ENCODE measurements at places on chromosomes 4 and X. TPM values are rescaled to one million over a fixed set of nuclear protein-coding genes. Genes with fewer than 3 reads are reported as not detected.

The VCX3A gene
- polyA plus RNA-seq: not detected

DNA sequence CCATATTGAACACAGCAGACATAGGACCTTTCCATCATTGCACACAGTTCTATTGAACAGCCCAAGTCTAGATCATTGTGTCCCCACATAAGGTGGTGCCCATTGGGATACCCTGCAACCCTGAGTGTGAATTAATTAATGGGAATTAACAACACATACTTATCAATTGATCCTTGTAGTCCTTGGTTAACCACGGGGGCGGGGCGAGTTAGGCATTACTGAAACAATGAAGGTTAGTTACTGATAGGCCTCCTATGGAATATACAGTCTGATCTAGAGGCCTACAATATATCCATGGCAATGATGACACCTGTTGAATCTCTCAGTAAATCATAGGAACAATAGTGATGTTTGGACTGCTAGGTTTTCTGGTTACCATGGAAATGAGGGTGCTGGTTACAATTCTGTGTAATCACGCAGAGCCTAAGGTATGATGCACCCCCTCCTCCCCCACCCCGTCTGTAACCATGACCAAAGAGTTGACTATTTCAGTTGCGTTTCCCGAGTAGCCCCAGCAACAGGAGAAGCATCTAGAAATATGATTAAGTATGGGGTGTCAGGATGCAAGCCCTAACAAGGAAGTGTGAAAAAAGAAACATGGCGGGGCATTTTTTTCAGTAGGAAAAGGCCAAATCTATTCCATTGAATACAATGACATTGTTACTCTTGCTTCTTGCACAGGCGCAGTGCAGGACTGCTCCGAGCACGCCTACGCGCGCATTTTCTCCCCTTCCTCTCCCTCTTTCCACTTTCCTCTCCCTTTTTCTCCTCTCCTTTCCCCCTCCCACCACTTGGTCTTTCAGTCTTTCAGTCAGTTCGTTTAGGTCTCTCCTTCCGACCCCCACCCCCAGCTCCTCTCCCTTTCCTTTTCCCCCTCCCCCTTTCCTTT, 677 bp upstream of the NONO start:
- DNase-seq: no peak
- peak overlapping the region; percentile 98 for H3K27ac ChIP-seq
- H3K36me3 ChIP-seq: no peaks in the 10 kb centered on the region
- H3K4me3 ChIP-seq: peak overlapping the region; percentile 98

DNA sequence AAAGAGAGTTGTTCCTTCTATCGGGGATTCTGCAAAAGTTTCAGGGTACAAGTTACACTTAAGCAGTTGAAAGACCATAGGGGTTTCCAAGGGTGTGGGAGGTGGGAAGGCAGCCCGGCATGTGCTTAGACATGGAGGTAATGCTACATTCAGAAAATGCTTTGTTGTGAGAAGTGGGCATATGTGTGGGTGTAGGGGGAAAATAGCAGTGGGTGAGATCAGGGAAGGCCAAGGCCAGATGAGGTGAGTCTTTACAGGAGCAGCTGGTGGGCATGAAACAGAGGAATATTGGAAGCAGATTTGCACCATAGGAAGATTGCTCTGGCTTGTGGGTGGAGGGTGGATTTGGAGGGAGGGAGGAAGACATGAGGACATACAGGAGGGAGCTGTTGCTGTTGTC, 8.3 kb downstream of the CYTL1 start:
- H3K27ac ChIP-seq: no peak overlapping the region
- H3K4me1 ChIP-seq: no peaks in the 10 kb centered on the region
- H3K36me3 ChIP-seq: no peaks in the 10 kb centered on the region
- peaks cover 18% of the 10 kb centered on the region for H3K27me3 ChIP-seq
- no peak overlapping the region for H3K4me3 ChIP-seq

GRCh38 chr4:181202240-181202639, 1041.0 kb upstream of the TENM3 start:
- no peaks in the 10 kb centered on the region for H3K36me3 ChIP-seq
- H3K27me3 ChIP-seq: peaks cover 3% of the 10 kb centered on the region
- no peak overlapping the region for H3K4me3 ChIP-seq
- H3K4me1 ChIP-seq: no peaks in the 10 kb centered on the region
- no peak for DNase-seq

- H3K27ac ChIP-seq: no peak within 1 kb of the TSS
- DNase-seq: no peak
- H3K4me3 ChIP-seq: peak within 1 kb of the TSS; percentile 52
- no peaks in the 10 kb centered on the region for H3K36me3 ChIP-seq
- H3K27me3 ChIP-seq: peaks cover 13% of the 10 kb centered on the region
- peaks cover 3% of the 10 kb centered on the region for H3K4me1 ChIP-seq
Observed at GRCh38 chr4:78551420-78552351, at the start of gene ANXA3. Gene ANXA3, plus strand, starts transcription at chr4:78551770. Its CDS starts 2,704 bp downstream, at chr4:78554474.

DNA sequence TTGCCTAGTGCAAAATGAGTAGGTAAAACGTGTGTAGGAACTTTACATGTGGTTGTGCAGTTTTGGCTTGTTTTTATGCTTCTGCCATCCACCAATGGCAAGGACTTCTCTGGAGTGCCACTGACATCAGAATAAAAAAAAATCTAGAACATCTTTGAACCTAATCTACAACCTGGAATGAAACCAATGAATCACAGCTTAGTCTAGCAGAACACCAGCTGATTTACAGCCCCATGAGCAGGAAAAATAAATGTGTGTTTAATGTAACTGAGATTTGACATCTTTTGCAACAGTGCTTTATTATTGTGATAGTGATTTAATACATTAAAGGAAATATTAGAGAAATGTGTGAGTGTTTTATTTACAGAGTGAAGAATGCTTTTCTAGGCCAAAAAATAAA, 995.1 kb downstream of the PCDH7 start:
- H3K4me3 ChIP-seq: no peak overlapping the region
- H3K4me1 ChIP-seq: no peaks in the 10 kb centered on the region
- H3K27me3 ChIP-seq: no peaks in the 10 kb centered on the region
- no peak for DNase-seq

The CTAG2 gene
- polyA plus RNA-seq: not detected

GRCh38 chr4:110007217-110007616, 94.5 kb downstream of the EGF start:
- H3K4me3 ChIP-seq: no peak overlapping the region
- DNase-seq: no peak
- no peaks in the 10 kb centered on the region for H3K27me3 ChIP-seq
- H3K36me3 ChIP-seq: no peaks in the 10 kb centered on the region

DNA sequence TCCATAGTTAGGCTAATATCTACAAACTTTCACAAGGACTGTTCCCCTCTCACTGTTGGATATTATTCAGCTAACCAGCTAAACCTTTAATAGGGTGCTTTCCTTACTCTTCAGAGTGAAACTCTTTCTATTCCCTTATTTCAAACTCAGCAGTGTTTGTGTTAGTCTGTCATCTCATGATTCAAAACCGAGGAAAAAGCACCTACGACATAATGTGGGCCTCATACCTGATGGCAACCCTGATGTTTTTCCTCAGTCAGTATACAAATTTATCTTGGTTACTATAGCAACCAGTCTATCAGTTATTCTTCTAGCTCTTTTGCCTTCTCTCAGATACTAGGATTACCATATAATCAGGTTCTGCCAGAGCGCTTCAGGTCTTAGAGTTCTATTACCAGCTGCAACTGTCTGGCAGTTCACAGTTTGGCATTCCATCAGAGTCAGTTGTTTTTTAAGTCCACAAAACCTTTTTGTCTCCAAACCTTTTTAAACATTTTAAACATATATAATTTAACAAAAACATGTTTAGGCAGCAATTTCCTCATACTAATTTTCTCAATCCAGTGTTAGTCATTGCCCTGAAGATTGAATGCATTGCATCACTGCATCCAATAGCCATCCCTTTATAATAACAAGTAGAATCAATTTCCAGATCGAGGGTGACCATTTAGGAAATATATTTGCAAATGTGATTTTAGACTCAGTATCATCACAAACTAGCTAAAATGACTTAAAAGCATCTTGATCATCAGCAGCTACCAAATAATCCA, 7.4 kb downstream of the WDR44 start:
- no peak overlapping the region for H3K27ac ChIP-seq
- H3K4me1 ChIP-seq: peaks cover 32% of the 10 kb centered on the region
- H3K36me3 ChIP-seq: no peaks in the 10 kb centered on the region

The RAB28 gene
- polyA plus RNA-seq: 20.7 TPM

GRCh38 chr4:175807547-175807946, 4.5 kb downstream of the GPM6A start:
- no peaks in the 10 kb centered on the region for H3K4me1 ChIP-seq
- H3K27ac ChIP-seq: no peak overlapping the region
- H3K36me3 ChIP-seq: no peaks in the 10 kb centered on the region
- no peaks in the 10 kb centered on the region for H3K27me3 ChIP-seq

The TBX22 gene
- polyA plus RNA-seq: not detected

The F8A3 gene
- polyA plus RNA-seq: 1.7 TPM

The SLC25A14 gene
- 6.6 TPM for polyA plus RNA-seq

The PCDH7 gene
- not detected for polyA plus RNA-seq

DNA sequence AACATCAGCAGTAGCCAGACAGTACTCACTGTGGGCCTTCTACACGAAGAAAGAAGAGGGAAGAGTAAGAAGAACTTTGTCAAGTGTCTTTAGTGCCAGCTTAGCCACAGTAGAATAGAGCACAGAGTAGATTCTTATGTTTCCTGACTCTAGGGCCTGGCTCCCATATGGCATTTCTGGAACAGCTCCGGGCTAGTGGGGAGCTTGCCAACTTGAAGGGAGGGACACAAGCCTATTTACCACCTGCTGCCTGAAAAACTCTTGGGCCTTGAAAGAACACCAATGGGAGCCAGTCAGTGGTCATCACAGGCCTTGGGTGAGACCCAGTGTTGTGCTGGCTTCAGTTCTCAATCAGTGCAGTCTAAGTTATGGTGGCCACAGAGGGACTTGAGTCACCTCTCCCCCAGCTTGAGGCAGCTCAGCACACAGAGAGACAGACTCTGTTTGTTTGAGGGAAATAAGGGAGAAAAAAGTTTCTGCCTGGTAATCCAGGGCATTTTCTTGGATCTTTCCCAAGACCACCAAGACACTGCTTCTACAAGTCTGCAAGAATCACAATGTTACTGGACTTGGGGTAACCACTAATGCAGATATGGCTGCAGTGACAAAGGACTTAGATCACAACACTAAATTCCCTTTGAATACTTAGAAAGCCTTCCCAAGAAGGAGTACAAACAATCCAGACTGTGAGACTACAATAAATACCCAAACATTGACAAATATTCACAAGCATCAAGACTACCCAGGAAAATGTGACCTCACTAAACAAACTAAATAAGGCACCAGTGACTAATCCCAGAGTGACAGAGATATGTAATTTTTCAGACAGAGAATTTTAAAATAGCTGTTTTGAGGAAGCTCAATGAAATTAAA, 261.0 kb upstream of the NDST3 start:
- no peak overlapping the region for H3K27ac ChIP-seq
- no peaks in the 10 kb centered on the region for H3K27me3 ChIP-seq
- DNase-seq: no peak

DNA sequence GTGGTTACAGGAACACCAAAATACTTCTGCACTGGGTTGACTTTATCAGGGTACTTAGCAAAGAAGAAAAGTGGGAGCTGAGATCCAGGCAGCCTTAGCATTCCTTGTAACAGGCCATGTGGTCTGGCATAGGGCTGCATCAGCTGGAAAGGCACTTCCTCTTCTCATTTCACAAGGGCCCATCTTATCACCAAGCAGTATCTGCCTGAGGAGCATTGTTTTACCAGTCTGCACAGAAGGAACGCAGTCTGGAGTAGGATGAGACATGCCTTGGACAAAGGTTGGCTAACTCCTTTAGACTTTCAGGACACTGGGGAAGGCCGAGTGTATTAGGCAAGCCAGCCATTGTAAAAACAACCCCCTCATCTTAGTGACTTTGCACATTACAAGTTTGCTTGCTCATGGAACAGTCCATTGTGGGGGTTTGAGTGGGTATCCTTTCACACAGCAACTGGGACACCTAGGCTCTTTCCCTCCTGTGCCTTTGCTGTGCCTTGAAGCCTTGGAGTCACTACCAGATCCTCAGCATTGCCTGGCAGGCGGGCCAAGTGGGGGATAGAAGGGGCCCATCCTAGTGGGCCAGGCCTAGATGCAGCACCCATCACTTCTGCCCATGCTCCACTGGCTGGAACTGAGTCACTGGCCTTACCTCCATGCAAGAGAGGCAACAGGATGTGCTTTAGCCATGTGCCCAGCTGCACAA, 4.6 kb downstream of the SUV39H1 start:
- peaks cover 6% of the 10 kb centered on the region for H3K27me3 ChIP-seq
- no peak for DNase-seq
- no peak overlapping the region for H3K4me3 ChIP-seq
- peaks cover 28% of the 10 kb centered on the region for H3K4me1 ChIP-seq

The PABPC1L2B gene
- polyA plus RNA-seq: not detected

Measured in immature natural killer cell (primary cell).